ENCODE measurements at places on chromosomes 13 and 19.

DNA sequence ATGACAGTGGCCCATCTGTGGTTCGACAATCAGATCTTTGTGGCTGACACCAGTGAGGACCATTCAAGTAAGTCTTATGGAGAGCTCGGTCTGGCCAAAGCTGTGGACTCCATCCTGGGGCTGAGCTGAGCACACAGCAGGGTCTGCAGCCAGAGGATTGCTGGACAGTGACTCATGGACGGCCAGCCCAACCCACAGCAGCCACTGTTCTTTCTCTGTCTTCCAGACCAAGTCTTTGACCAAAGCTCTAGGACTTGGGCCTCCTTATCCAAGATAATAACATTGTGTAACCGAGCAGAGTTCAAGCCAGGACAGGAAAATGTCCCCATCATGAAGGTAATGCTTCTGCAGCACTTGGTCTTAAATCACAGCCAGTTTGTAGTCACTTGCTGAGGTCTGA lies 12.4 kb downstream of the ATP12A start:
- no peak for DNase-seq

DNA sequence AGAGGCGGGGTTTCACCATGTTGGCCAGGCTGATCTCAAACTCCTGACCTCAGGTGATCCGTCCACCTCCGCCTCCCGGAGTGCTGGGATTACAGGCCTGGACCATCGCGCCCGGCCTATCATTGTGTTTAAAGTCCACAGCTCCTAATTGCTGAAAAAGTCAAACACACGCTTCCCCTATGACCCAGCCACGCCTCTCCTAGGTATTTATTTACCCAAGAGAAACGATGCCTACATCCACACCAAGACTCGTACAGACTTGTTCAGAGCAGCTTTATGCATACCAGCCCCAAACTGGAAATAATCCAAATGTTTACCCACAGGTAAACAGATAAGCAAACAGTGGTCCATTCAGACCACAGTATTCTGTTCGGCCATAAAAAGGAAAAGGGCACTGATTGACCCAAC lies 15.1 kb downstream of the ZNRF4 start:
- no peak for DNase-seq

DNA sequence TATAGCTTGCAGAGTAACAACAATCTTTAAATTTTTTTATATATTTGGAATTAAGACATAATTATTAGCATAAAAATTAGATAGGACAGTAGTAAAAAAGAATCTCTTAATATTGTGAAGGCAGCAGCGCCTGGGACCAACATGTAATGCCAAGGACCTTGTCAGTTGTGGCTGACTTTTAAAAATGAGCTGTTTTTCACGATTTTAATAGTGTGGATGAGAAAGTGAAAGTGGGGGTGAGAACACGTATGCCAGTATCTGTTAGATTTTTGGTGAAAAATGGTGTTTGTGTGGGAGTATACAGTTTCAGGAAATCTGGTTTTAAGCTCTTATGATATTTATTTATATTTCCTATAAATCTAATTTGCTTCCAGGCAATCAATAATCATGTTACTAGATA lies 125.2 kb downstream of the LMO7 start:
- no peak for DNase-seq

DNA sequence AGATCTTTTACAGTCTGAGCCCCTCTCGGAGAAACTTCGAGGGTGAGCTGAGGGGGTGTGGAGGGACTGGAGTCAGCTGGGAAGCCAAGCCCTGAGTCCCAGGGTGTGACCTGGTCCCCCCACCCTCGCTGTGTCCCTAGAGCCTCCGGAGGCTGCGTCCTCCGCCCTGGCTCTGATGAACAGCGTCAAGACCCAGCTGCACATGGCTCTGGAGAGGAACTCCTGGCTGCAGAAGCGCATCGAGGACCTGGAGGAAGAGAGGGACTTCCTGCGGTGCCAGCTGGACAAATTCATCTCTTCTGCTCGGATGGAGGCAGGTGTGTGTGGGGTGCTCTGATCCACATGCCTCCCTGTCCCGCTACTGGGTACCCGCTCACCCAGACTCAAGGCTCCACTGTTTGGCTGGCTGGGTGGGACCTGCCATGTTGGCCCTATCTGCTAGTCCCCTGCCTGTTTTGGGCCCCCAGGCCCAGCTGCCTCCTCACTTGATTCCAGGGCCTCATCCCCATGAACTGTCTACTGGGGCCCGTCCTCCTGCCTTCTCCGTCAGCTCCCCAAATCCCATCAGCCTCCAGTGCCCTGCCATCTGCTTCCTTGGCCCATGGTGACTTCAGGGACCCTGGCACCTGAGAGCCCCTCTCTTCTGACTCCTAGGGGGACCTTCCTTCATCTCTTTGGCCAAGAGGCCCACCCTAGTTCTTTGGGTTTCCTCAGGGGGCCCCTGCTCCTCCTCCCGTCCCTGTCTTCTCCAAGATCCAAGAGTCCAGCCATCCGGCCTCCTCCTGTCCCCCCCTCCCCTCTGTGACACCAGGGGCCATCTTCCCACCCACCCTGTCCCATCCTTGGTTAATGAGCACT lies 1.5 kb downstream of the CCDC106 start:
- DNase-seq, result no peak

DNA sequence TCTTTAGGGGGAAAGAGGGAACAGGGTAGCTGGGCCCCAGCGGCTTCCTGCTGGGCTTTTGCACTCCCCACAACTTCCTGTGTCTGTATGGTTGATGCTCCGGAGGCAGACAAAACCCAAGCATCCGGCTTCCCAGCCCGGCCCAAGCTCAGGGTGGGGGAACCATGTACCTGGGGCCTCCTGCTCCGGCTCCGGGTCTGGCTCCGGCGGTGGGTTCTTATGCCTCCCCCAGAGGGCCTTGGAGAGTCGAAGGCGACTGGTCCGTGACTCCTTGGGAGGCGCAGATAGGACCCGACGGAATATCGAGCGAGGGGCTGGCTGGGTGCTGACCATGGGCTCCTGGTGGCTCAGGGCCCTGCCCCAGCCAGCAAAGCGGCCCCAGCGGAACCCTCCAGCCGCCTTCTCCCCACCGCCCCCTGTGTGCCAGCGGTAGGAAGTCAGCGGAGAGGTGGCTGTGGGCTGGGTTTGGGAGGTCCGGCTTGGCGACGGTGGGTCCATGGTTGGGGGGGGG lies 428 bp downstream of the RASAL3 start:
- peak; percentile 34 for DNase-seq

DNA sequence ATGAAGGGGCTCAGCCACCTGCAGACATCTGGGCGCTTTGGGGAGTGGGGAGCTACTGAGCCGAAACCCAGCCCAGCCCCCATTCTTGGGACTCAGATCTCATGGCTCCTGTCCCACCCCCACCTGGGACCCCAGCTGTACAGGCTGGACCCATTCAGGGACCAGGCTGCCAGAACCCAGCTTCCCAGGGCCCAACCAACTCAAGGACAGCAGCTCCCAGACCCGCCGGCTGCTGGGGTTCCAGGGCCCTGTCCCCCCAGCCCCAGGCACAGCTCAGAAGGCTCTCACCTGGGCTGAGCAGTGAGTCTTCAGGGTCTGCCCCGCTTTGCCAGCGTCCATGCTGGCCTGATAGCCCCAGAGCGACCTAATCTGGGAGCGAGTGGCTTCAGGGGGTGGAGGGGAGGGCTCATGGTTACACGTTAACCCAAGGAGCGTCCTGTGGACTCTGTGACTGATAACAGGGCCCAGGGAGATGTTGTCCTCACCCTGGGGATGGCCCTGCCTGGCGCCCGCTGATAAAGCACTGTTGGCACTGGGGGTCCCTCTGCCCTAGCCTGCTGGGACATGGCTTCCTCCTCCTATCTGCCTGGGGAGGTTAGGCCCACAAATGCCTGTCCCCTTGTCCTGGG lies at the start of gene TMEM86B:
TMEM86B (minus strand) TSS at position 361 of the 629 bp plus-strand sequence; CDS start at position 339, 22 bp downstream.
- DNase-seq, result no peak

DNA sequence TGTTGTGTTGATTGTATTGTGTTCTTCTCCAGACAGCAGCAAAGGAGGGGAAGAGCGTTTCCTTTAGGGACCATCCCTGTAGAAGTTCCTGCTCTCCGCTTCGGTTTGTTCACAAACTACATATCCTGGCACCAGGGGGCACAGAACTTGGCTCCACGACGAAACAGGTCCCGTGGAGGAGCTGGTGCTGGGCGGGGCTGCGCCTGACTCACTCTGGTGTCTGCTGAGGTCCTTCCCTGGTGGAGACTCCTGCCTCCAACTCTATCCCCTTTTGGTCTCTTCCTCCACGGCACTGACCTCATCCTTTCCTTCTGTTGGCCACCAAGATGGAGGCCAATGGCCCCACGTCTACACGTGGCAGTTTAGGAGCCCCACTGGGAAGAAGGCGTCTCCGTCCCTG lies 14.7 kb downstream of the TMPRSS9 start:
- peak; percentile 19 for DNase-seq

DNA sequence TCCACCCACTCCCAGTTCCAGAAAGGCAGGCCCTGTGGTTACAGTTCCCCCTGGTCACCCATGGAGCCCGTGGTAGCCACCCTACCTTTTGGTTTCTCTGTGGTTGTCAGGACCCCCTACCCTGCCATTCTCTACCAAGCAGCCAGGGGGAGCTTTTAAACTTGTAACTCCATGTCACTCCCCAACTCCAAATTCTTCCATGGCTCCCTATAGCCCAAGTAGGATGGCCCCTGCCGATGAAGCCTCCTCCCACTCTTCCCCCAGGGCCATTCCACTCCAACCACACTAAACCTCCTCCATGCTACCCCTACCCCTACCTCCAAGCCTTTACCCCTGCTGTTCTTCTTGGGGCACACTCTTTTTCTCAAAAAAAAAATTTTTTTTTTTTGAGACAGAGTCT lies 2.2 kb downstream of the S1PR2 start:
- peak; percentile 55 for DNase-seq

GRCh38 chr19:11506967-11507366 lies 1.3 kb upstream of the ZNF653 start:
- DNase-seq, result no peak

DNA sequence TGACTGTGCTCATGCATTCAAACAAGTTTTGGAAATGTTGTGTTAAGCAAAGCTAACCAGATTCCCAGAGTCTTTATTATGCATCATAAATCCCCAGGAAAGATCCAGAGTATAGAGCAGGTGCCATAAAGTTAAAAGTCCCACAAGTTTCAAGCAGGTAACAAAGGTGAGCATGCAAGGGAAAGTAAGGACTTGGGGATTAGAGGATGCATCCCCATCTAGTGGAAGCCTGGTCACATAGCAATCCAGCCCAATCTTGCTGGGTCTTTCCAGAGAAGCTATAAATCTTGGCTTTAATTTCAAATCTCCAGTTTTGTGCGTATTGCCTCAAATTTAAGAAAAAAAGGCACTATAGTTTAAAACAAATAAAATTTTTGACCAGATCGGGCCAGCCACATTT lies 72.7 kb downstream of the ZNF254 start:
- no peak for DNase-seq
